Psoas muscle (tissue), 8 donors: ENCODE measurements at places on chromosomes 1 and 21. TPM values are rescaled to one million over a fixed set of nuclear protein-coding genes. Genes with fewer than 3 reads are reported as not detected.

- peaks cover 4% of the 10 kb centered on the region for H3K4me1 ChIP-seq
- H3K27ac ChIP-seq = no peak overlapping the region
- DNase-seq = no peak
- peaks cover 37% of the 10 kb centered on the region for H3K27me3 ChIP-seq
These were observed 8.8 kb downstream of the FCRLB start for GRCh38 chr1:161730050-161730564.

The ERICH3 gene
- total RNA-seq = 0.04 TPM

The TMEM200B gene
- 0.99 TPM for total RNA-seq

GRCh38 chr1:53918343-53918742, 24.4 kb downstream of the DIO1 start:
- no peak overlapping the region for H3K4me3 ChIP-seq
- DNase-seq = no peak
- H3K4me1 ChIP-seq = no peaks in the 10 kb centered on the region
- H3K27me3 ChIP-seq = no peaks in the 10 kb centered on the region

- H3K27me3 ChIP-seq = no peaks in the 10 kb centered on the region
- H3K27ac ChIP-seq = peak overlapping the region; percentile 89
- no peak for DNase-seq
- H3K4me3 ChIP-seq = peak overlapping the region; percentile 73
- peaks cover 6% of the 10 kb centered on the region for H3K36me3 ChIP-seq
- peaks cover 61% of the 10 kb centered on the region for H3K4me1 ChIP-seq
These were observed 1.2 kb downstream of the NT5C1A start for GRCh38 chr1:39670689-39671088.

- no peak for DNase-seq
- H3K27me3 ChIP-seq = peaks cover 6% of the 10 kb centered on the region
- H3K4me1 ChIP-seq = no peaks in the 10 kb centered on the region
- H3K27ac ChIP-seq = no peak overlapping the region
These were observed 497 bp downstream of the PKLR start for GRCh38 chr1:155300553-155301329.

DNA sequence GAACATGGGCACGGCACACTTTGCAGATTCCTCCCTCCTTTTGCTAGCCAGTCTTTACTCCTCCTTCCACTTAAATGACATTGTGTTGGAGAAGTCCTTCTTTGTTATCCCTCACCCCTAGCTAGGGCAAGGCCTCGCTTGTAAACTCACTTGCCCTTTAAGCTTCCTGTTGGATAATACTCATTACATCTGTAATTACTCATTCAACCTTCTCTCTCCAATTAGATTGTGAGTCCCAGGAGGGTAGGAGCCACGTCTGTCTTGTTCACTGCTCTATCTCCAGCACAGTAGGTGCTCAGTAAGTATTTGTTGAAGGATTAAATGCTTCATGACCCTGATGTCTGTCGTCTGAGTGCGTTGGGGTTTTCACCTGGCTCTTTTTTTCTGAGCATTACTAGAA, 98.7 kb upstream of the USP24 start:
- no peaks in the 10 kb centered on the region for H3K36me3 ChIP-seq
- H3K4me3 ChIP-seq = no peak overlapping the region
- DNase-seq = no peak
- no peaks in the 10 kb centered on the region for H3K27me3 ChIP-seq

DNA sequence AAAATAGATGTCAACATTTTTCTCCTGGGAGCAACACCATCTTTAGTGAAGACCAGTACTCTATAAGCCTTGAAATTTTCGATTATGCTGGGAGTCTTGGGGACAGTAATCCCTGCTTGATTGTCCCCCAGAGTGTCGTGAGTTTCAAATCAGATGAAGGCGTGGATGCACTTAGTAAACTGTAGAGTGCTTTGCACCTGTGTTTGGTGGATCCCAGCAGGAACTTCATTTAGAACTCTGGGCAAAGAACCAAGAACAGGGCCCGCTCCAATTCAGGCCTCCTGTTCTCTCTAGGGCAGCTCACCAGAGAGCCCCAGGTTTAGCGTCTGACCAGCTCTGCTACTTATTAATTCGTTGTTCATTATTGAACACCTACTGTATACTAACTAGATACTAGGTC, 1.5 kb downstream of the GPX7 start:
- H3K36me3 ChIP-seq = peaks cover 23% of the 10 kb centered on the region
- H3K27me3 ChIP-seq = no peaks in the 10 kb centered on the region
- no peak for DNase-seq
- peaks cover 47% of the 10 kb centered on the region for H3K4me1 ChIP-seq

DNA sequence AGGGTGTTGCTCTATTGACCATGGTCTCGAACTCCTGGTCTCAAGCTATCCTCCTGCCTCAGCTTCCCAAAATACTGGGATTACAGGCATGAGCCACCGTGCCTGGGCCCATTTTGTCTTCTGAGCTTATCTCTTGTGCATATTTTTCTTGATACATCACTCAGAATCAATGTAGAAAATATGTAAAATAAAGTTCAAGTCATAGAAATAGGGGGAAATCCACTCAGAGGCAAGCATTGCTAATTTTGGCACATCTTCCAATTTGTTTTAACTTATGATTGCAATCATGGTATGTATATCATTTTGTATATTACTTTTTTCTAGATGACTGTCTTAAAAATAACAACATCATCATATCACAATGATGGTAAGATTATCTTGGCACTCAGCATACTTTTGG, 21.6 kb downstream of the RIT1 start:
- H3K4me3 ChIP-seq = no peak overlapping the region
- H3K27me3 ChIP-seq = no peaks in the 10 kb centered on the region
- DNase-seq = no peak
- H3K4me1 ChIP-seq = peaks cover 10% of the 10 kb centered on the region

The CELA2B gene
- total RNA-seq = 0.36 TPM

DNA sequence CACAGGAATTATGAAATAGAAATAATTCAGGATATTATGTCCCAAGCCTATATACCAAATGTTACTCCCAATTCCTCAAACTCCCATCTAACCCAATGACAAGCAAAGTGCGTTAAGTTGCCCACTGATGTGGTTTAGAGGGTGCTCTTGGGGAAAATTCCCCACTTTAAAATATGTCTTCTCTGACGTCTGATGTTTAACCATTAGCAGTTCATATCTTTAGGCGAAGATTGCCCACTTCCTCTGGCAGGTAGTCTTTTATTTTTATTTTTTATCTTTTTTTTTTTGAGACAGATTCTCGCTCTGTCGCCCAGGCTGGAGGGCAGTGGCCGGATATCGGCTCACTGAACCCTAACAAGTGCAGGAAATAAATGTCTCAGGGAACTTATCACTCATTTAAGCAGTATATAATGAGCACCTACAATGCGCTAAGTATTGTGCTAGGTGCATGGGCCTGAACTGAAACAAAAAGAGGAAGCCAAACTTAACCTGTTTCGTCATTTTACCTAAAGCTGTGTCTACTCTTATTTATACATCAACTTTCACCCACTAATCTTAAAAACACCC, 1.3 kb upstream of the LYST start:
- peaks cover 17% of the 10 kb centered on the region for H3K4me1 ChIP-seq
- DNase-seq = no peak
- no peaks in the 10 kb centered on the region for H3K27me3 ChIP-seq
- H3K27ac ChIP-seq = peak overlapping the region; percentile 93
- H3K4me3 ChIP-seq = peak overlapping the region; percentile 97

The ITSN1 gene
- 22.4 TPM for total RNA-seq

GRCh38 chr21:15968776-15969310, 239.1 kb downstream of the USP25 start:
- H3K36me3 ChIP-seq = no peaks in the 10 kb centered on the region
- no peaks in the 10 kb centered on the region for H3K4me1 ChIP-seq
- no peak overlapping the region for H3K4me3 ChIP-seq
- no peak for DNase-seq
- no peaks in the 10 kb centered on the region for H3K27me3 ChIP-seq

DNA sequence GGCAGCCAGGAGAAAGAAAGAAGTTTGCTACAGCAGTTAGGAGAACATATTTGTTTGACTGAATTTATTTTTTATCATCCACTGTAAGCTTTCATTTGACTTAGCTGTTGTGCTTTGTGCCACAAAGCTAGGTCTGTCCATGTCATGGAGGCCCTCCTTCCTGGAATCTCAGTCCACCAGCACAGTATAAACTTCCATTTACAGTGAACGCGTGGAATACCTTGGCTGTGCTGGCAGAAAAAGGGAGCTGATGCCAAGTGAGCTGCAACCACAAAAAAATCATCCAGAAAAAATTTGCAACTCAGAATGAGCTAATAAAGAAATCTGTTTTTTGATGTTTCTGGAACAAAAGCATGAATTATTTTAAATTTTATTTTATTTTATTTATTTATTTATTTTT, 72.6 kb downstream of the ATP6V1G3 start:
- DNase-seq = no peak
- H3K4me1 ChIP-seq = no peaks in the 10 kb centered on the region
- H3K36me3 ChIP-seq = no peaks in the 10 kb centered on the region
- no peaks in the 10 kb centered on the region for H3K27me3 ChIP-seq
- H3K27ac ChIP-seq = no peak overlapping the region
- no peak overlapping the region for H3K4me3 ChIP-seq

GRCh38 chr1:230270185-230270558, 156.0 kb downstream of the PGBD5 start:
- H3K27ac ChIP-seq = no peak overlapping the region
- H3K4me1 ChIP-seq = peaks cover 21% of the 10 kb centered on the region
- H3K4me3 ChIP-seq = no peak overlapping the region
- peaks cover 37% of the 10 kb centered on the region for H3K36me3 ChIP-seq

DNA sequence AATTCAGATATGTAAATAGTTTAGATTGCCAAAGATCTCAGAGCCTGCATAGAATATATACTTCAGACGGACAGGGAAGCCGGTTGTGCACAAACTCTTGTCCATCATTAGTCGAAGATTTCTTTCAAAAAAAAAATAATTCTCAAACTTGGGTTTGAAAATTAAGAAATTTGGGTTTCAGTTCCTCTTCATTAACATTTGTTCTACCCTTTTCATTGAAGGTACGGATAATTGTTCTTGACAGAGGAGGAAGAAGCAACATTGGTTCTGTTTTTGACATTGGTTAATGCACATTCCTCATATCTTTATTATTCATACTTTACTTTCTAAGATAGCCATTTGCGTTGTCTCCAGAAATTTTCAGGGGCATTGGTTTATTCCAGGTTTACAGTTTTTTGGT, 38.0 kb upstream of the PRMT6 start:
- no peaks in the 10 kb centered on the region for H3K4me1 ChIP-seq
- H3K4me3 ChIP-seq = no peak overlapping the region
- H3K36me3 ChIP-seq = no peaks in the 10 kb centered on the region
- no peaks in the 10 kb centered on the region for H3K27me3 ChIP-seq

- DNase-seq = no peak
- H3K4me1 ChIP-seq = peaks cover 87% of the 10 kb centered on the region
- no peaks in the 10 kb centered on the region for H3K36me3 ChIP-seq
- H3K27ac ChIP-seq = peak overlapping the region; percentile 95
- H3K27me3 ChIP-seq = no peaks in the 10 kb centered on the region
- no peak overlapping the region for H3K4me3 ChIP-seq
These were observed 76.2 kb downstream of the PBX1 start for GRCh38 chr1:164635059-164635802.

DNA sequence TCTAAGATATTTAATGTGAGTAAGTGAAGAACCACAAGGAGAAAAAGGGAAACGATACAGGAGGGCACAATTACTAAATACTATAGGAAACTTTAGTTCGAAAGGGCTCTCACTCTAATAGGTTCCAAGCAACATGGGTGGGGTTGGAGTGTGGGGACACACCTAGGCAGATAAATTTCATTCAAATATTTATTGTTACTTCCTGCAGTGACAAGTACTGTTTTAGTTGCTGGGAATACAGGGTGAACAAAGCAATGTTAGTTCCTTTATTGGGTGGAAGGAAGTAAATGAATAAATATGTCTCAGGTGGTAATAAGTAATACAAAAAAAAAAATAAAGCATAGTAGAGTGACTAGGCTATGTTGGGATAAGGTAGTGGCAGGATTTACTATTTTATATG, 73.2 kb upstream of the B3GALT2 start:
- H3K4me1 ChIP-seq = no peaks in the 10 kb centered on the region
- no peak for DNase-seq
- H3K27ac ChIP-seq = no peak overlapping the region
- H3K36me3 ChIP-seq = peaks cover 4% of the 10 kb centered on the region
- H3K4me3 ChIP-seq = no peak overlapping the region

The RIMKLA gene
- total RNA-seq = 1.1 TPM

- H3K4me3 ChIP-seq = peak overlapping the region; percentile 50
- peak overlapping the region; percentile 85 for H3K27ac ChIP-seq
- peaks cover 18% of the 10 kb centered on the region for H3K36me3 ChIP-seq
- DNase-seq = no peak
These were observed 56.7 kb downstream of the MRPS6 start for GRCh38 chr21:34129901-34130715.

GRCh38 chr1:61198554-61198953, 116.2 kb downstream of the NFIA start:
- H3K27ac ChIP-seq = no peak overlapping the region
- no peaks in the 10 kb centered on the region for H3K27me3 ChIP-seq
- peaks cover 30% of the 10 kb centered on the region for H3K4me1 ChIP-seq
- no peak for DNase-seq

- H3K36me3 ChIP-seq = no peaks in the 10 kb centered on the region
- no peaks in the 10 kb centered on the region for H3K4me1 ChIP-seq
- no peaks in the 10 kb centered on the region for H3K27me3 ChIP-seq
- H3K4me3 ChIP-seq = no peak overlapping the region
- DNase-seq = no peak
- no peak overlapping the region for H3K27ac ChIP-seq
These were observed 180.4 kb upstream of the FOXD3 start for GRCh38 chr1:63142001-63142400.
